Small intestine (tissue), 16 donors: ENCODE measurements at places on chromosomes 7 and 10.

- no peak overlapping the region for H3K27ac ChIP-seq
- no peak overlapping the region for H3K4me3 ChIP-seq
- no peaks in the 10 kb centered on the region for H3K27me3 ChIP-seq
- no peaks in the 10 kb centered on the region for H3K4me1 ChIP-seq
These were observed 108.1 kb upstream of the ZNF746 start for GRCh38 chr7:149605696-149606095.

- no peak overlapping the region for H3K27ac ChIP-seq
- H3K36me3 ChIP-seq: no peaks in the 10 kb centered on the region
- no peak overlapping the region for H3K4me3 ChIP-seq
- no peaks in the 10 kb centered on the region for H3K4me1 ChIP-seq
These were observed 62.3 kb downstream of the ARL4A start for GRCh38 chr7:12749746-12750145.

GRCh38 chr7:69845721-69846495 is 247.6 kb downstream of the AUTS2 start:
- no peaks in the 10 kb centered on the region for H3K27me3 ChIP-seq
- H3K36me3 ChIP-seq: no peaks in the 10 kb centered on the region
- H3K4me3 ChIP-seq: no peak overlapping the region
- no peak overlapping the region for H3K27ac ChIP-seq

DNA sequence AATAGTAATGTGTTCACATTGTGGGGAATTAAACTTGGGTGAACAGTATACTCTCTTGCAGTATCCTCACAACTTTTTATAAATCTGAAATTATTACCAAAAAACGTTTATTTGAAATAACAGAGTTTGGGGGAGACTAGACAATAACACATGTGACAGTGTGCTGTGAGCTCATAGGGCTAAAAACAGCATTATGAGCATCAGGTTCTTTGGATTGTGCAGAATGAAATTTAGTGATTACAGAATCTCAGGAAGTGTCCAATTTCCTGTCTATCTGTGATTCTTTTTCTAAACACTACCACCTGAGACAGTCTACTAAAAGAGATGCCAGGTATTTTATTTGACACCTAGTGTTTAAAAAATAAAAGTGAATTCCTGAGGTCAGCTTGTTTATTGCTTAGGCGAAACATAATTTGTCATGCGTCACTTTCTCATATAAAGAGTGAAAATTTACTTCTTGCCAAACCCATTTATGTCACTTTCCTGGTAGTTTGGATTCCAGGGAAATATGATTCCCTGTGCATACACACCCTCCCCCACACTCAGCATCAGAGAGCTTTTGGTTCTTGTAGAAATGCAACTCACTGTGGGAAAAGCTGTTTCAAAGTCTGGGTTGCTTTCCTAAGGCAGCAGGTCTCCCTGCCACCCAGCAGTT is 71.2 kb downstream of the AOAH start:
- DNase-seq: no peak
- no peaks in the 10 kb centered on the region for H3K36me3 ChIP-seq
- no peaks in the 10 kb centered on the region for H3K4me1 ChIP-seq
- no peaks in the 10 kb centered on the region for H3K27me3 ChIP-seq

- H3K27me3 ChIP-seq: no peaks in the 10 kb centered on the region
- no peaks in the 10 kb centered on the region for H3K36me3 ChIP-seq
- H3K4me3 ChIP-seq: no peak overlapping the region
These were observed 89.3 kb upstream of the DIP2C start for GRCh38 chr10:778626-779330.

DNA sequence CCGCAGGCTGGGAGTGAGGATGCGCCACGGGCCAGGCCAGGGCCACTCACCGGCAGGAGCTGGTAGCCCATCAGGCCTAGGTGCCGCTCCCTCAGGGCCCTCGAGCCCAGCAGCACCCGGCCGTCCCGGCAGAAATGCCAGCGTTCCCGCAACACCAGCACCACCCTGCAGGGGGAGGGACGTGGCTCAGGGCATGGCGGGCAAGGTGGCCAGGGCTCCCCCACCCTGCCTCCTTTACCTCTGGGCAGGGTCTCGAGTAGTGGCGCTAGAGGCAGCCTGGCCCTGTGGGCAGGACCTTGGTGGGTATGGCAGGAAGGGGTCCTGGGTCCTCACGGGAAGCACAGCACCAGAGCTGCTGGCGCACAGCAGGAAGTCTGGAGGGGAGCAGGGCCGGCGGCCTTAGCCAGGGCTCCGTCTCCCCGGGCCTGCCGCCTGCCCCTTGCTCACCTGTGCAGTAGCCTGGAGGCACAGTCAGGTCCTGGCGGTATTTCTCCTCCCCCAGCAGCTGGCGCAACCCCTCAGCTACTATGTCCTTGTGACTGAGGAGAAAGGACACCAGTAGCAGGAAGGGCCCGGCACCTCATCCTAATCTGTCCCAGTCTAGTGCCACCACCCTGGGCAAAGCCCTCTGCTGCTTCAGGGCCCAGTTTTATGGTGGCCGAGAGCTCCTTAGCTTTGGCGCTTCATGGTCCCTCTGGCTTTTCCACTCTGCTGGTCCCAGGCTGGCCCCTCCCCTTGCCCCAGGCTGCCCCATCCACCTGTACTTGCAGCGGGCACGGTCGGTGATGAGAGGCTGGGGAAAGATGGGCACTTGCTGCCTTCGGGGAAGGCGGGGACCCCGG is 3.5 kb downstream of the FASTK start:
- H3K4me3 ChIP-seq: no peak overlapping the region
- H3K4me1 ChIP-seq: peaks cover 3% of the 10 kb centered on the region
- H3K27ac ChIP-seq: peak overlapping the region; percentile 47
- peaks cover 82% of the 10 kb centered on the region for H3K36me3 ChIP-seq
- H3K27me3 ChIP-seq: no peaks in the 10 kb centered on the region
- DNase-seq: no peak
